ENCODE measurements at places on chromosomes 12 and 14. TPM values are rescaled to one million over a fixed set of nuclear protein-coding genes. Genes with fewer than 3 reads are reported as not detected.
A peak's percentile ranks its signal among the peaks of the same experiment; 100 is the strongest.

The CSAD gene
- 11.8 TPM for total RNA-seq

The CLMN gene
- total RNA-seq, result 0.66 TPM

The TEX52 gene
- total RNA-seq, result not detected

GRCh38 chr14:92967346-92967926 lies 44.5 kb downstream of the CHGA start:
- peak overlapping the region; percentile 66 for H3K27ac ChIP-seq
- peaks cover 14% of the 10 kb centered on the region for H3K36me3 ChIP-seq

DNA sequence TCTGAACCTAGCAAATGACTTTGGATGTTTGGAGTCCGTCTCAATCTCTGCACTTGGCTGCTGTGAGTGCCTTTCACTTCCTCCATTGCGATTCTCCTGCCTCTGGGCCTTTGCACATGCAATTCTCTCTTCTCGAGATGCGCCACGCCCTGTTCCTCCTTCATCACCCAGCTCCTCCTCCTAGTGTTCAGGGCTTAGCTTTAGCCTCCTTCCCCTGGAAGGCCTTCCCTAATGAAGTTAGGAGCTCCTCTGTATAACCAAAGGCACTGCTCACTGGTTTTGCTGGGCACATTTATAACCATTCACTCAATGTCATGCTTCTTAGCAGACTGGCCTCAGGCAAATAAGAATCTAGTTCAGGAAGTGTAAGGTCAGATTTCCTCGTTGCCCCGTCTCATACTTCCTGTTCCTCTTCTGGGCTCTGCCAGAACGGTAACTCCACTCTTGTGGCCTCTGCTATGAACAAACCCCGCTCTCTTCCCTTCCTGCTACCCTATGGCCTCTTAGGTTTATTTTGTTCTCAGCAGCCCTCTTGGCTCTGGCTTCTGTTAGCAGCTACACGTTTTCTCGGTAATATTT lies 171.4 kb downstream of the CRADD start:
- no peak overlapping the region for H3K4me3 ChIP-seq
- H3K27ac ChIP-seq, result no peak overlapping the region
- H3K27me3 ChIP-seq, result no peaks in the 10 kb centered on the region
- peaks cover 16% of the 10 kb centered on the region for H3K4me1 ChIP-seq
- DNase-seq, result no peak
- H3K36me3 ChIP-seq, result peaks cover 19% of the 10 kb centered on the region

GRCh38 chr12:42445891-42446290 lies 119.9 kb downstream of the PPHLN1 start:
- H3K4me1 ChIP-seq, result no peaks in the 10 kb centered on the region
- no peak overlapping the region for H3K4me3 ChIP-seq
- H3K36me3 ChIP-seq, result peaks cover 70% of the 10 kb centered on the region
- no peak overlapping the region for H3K27ac ChIP-seq
- DNase-seq, result no peak

DNA sequence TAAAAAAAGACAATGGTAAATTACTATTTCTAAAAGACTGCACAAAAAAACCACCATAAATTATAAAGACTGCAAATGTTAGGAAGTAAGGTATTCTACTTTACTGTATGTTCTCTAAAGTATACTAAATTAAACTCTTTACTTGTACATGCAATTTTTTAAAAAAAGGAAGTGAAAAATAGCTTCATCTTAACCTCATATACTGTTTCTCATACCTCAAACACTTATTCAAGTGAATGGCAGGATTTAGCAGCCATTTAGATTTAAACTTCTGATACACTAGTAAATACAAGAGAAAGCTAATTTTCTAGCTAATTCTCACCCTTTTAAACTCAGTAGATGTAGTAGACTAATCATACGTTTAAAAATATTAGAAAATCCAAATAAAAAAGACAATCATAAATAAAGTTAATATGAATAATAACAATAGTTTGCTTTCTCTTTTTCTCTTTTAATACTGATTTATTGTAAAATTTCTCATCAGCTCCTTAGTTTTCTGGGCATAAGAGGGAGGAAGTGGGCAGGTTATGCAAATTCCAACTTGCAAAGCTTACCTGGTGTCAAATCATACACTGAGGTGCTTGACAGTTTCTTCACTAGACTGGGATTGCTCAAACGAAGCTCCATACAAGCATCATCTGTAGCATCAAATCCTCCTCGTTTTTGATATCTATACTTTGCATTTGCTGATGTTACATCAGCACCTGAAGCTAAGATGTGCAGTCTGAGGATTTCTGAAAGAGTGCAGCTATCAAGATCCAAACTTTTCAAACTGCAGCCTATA lies 71.0 kb upstream of the CFL2 start:
- no peak for DNase-seq
- H3K4me3 ChIP-seq, result no peak overlapping the region
- H3K27me3 ChIP-seq, result no peaks in the 10 kb centered on the region
- H3K36me3 ChIP-seq, result peaks cover 28% of the 10 kb centered on the region
- peaks cover 4% of the 10 kb centered on the region for H3K4me1 ChIP-seq

DNA sequence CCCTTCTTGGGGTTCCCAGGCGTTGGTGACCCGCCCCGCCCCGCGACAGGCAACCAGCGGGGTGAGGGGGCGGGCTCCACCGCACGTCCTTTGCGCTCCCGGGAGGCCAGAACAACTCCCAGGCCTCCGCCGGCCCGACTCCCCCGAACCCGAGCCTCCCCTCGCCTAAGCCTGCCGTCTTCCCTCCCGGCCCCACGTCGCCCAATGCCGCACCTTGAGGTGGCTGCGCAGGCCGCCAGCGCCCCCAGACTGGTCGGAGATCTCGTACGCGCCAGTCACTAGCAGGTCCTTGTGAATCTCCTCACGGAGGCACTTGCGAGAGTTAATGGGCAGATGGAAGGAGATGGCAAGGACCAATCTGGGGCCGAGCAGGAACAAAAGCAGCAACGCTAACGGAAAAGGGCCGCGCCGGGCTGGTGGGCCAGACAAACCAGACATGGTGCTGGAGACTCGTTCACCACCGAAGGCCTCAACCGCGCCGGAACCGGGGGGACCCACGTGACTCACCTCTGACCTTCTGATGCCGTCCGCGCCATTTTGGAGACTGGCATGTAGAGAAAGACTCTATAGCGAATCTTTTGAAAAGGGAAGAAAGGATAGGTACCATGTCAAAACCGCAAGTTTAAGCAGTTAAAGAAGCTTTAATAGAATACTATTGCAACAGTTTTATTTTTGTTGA lies at the start of gene TMED10:
Gene TMED10, minus strand, starts transcription at position 471 of the 679 bp plus-strand sequence. Its CDS starts 33 bp downstream, at position 438.
- H3K27ac ChIP-seq, result peak within 1 kb of the TSS; percentile 98
- H3K27me3 ChIP-seq, result no peaks in the 10 kb centered on the region
- H3K4me3 ChIP-seq, result peak within 1 kb of the TSS; percentile 92
- DNase-seq, result peak; percentile 89

- no peak overlapping the region for H3K4me3 ChIP-seq
- peaks cover 4% of the 10 kb centered on the region for H3K27me3 ChIP-seq
- H3K27ac ChIP-seq, result no peak overlapping the region
Observed at GRCh38 chr12:128752386-128752785, 71.4 kb downstream of the SLC15A4 start.

DNA sequence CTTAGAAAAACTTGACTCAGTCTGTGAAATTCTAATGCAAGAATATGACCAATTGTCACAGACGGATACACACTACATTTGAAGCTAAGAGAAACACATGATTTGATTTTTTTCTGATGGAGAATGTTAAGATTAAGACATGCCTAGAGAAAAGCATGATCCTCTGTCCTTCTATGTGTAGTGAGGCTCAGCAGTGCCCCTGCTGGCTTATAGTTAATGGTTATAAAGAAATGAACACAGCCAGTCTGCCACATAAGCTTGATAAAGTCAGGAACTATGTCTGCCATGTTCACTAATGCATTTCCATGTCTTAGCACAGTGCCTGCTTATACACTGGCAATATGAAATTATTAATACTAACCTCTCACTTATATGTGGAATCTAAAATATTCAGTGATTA lies 168.1 kb upstream of the DAAM1 start:
- no peaks in the 10 kb centered on the region for H3K4me1 ChIP-seq
- H3K4me3 ChIP-seq, result no peak overlapping the region
- H3K36me3 ChIP-seq, result no peaks in the 10 kb centered on the region
- H3K27me3 ChIP-seq, result peaks cover 10% of the 10 kb centered on the region
- no peak overlapping the region for H3K27ac ChIP-seq

GRCh38 chr14:96501217-96501739 lies 904 bp upstream of the PAPOLA start:
- peaks cover 38% of the 10 kb centered on the region for H3K36me3 ChIP-seq
- peak overlapping the region; percentile 99 for H3K27ac ChIP-seq
- H3K4me1 ChIP-seq, result peaks cover 36% of the 10 kb centered on the region
- peak overlapping the region; percentile 94 for H3K4me3 ChIP-seq
- peak; percentile 19 for DNase-seq
- peaks cover 11% of the 10 kb centered on the region for H3K27me3 ChIP-seq

DNA sequence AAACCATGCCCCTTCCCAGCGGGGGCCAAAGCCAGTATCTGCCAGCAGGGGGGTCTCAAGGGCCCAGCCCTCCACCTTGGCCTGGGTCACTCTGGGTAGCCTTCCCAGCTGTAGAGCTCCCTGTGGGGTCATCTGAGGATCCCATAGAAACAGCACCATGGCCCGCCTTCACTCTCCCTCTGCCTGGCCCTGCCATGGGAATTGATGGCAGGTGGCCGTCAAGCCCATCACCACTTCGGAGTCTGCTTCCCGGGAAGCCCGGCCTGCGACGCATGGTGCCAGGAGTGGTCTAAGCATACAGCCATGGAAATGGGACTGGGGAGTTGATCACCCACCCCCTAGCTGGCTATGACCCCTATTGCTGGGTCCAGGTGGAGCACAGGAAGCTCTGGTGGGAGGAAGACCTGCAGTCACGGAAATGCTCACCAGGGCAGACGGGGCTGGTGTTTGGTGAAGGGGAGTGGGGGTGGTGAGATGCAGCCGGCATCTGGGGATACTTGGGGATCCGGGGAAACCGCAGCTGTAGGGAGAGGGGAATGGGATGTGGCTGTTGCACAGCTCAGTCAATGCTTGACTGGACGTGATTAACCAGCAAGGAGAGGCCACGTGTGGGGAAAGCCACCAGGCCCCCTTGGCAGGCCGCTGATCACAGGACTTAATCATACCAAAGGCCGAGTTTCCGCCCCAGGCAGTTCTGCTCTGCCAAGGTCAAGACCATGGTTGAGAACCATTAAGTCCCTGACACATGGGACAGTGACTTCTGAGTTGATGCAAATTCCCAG lies 52.2 kb upstream of the DIO3 start:
- DNase-seq, result no peak
- H3K4me1 ChIP-seq, result no peaks in the 10 kb centered on the region
- H3K4me3 ChIP-seq, result no peak overlapping the region
- no peak overlapping the region for H3K27ac ChIP-seq

- no peaks in the 10 kb centered on the region for H3K27me3 ChIP-seq
- no peak overlapping the region for H3K27ac ChIP-seq
- H3K4me3 ChIP-seq, result no peak overlapping the region
- no peak for DNase-seq
- H3K36me3 ChIP-seq, result no peaks in the 10 kb centered on the region
- H3K4me1 ChIP-seq, result no peaks in the 10 kb centered on the region
Observed at GRCh38 chr14:62429683-62430082, 615.6 kb downstream of the KCNH5 start.

- H3K27me3 ChIP-seq, result no peaks in the 10 kb centered on the region
Observed at GRCh38 chr12:27048822-27049752, 26.7 kb downstream of the MED21 start.

GRCh38 chr14:102511538-102511937 lies 2.0 kb upstream of the ANKRD9 start:
- H3K27ac ChIP-seq, result no peak overlapping the region
- peaks cover 5% of the 10 kb centered on the region for H3K36me3 ChIP-seq
- H3K4me3 ChIP-seq, result no peak overlapping the region
- no peak for DNase-seq

- no peaks in the 10 kb centered on the region for H3K36me3 ChIP-seq
- H3K27ac ChIP-seq, result peak overlapping the region; percentile 24
- H3K4me1 ChIP-seq, result no peaks in the 10 kb centered on the region
- peak overlapping the region; percentile 3 for H3K4me3 ChIP-seq
- peaks cover 14% of the 10 kb centered on the region for H3K27me3 ChIP-seq
Observed at GRCh38 chr12:80187660-80188090, 88.3 kb downstream of the OTOGL start.

- no peaks in the 10 kb centered on the region for H3K36me3 ChIP-seq
- H3K4me1 ChIP-seq, result no peaks in the 10 kb centered on the region
- H3K27me3 ChIP-seq, result no peaks in the 10 kb centered on the region
- H3K4me3 ChIP-seq, result no peak overlapping the region
Observed at GRCh38 chr12:18387706-18388105, 126.4 kb downstream of the PIK3C2G start.

GRCh38 chr12:93514853-93515252 lies 47.5 kb downstream of the MRPL42 start:
- no peak overlapping the region for H3K27ac ChIP-seq
- no peaks in the 10 kb centered on the region for H3K27me3 ChIP-seq
- no peak for DNase-seq
- no peaks in the 10 kb centered on the region for H3K4me1 ChIP-seq

- no peaks in the 10 kb centered on the region for H3K27me3 ChIP-seq
- H3K36me3 ChIP-seq, result peaks cover 4% of the 10 kb centered on the region
- peak overlapping the region; percentile 65 for H3K27ac ChIP-seq
- no peak for DNase-seq
- peak overlapping the region; percentile 54 for H3K4me3 ChIP-seq
- peaks cover 8% of the 10 kb centered on the region for H3K4me1 ChIP-seq
Observed at GRCh38 chr12:68462803-68463202, 130.6 kb upstream of the MDM1 start.

DNA sequence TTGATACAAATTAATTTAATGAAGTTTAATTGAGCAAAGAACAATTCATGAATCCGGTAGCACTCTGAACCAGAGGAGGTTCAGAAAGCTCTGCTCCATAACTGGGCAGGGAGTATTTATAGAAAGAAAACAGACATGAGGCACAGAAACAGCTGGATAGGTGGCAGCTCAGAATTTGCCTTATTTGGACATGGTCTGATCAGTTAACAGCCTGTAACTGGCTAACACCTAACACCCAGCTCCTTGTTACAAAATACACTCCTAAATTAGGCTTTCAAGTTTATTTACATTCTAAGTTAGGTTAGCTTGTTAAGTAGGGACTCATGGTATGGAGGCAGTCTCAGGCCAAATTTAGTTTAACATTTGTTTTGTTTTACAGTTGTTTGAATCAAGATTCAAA lies 67.8 kb upstream of the TMCC3 start:
- DNase-seq, result no peak
- no peak overlapping the region for H3K27ac ChIP-seq
- H3K4me3 ChIP-seq, result no peak overlapping the region

DNA sequence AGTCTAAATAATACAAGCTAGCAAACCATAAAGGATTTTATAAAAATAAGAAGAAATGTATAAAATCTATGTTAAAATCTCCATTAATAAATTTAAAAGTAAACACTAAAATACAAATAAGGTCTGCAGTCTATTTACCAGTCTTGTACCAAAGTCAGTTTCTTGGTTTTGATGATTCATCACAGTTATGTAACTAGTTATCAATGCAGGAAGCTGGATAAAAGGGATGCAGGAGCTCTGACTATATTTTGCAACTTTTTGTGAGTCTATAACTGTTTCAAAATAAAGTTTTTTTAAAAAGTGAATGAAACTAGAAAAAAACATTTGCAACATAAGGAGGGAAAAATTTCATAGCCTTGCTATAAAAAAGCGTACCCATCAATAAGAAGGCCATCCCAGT lies 151.5 kb downstream of the DERA start:
- no peaks in the 10 kb centered on the region for H3K4me1 ChIP-seq
- H3K4me3 ChIP-seq, result no peak overlapping the region
- no peaks in the 10 kb centered on the region for H3K27me3 ChIP-seq
- H3K36me3 ChIP-seq, result no peaks in the 10 kb centered on the region
- DNase-seq, result no peak

- no peak for DNase-seq
- no peak overlapping the region for H3K4me3 ChIP-seq
- peaks cover 19% of the 10 kb centered on the region for H3K36me3 ChIP-seq
- H3K27ac ChIP-seq, result no peak overlapping the region
- H3K27me3 ChIP-seq, result no peaks in the 10 kb centered on the region
- peaks cover 18% of the 10 kb centered on the region for H3K4me1 ChIP-seq
Observed at GRCh38 chr14:39339003-39339402, 93.2 kb downstream of the FBXO33 start.

- no peak overlapping the region for H3K4me3 ChIP-seq
- no peaks in the 10 kb centered on the region for H3K4me1 ChIP-seq
- no peaks in the 10 kb centered on the region for H3K36me3 ChIP-seq
- no peak overlapping the region for H3K27ac ChIP-seq
Observed at GRCh38 chr12:77938301-77938700, 107.6 kb downstream of the NAV3 start.

Data from activated naive CD8-positive, alpha-beta T cell treated with anti-CD3 and anti-CD28 coated beads for 36 hours (primary cell).